ENCODE measurements at places on chromosomes 16 and 17. TPM values are rescaled to one million over a fixed set of nuclear protein-coding genes. Genes with fewer than 3 reads are reported as not detected.

DNA sequence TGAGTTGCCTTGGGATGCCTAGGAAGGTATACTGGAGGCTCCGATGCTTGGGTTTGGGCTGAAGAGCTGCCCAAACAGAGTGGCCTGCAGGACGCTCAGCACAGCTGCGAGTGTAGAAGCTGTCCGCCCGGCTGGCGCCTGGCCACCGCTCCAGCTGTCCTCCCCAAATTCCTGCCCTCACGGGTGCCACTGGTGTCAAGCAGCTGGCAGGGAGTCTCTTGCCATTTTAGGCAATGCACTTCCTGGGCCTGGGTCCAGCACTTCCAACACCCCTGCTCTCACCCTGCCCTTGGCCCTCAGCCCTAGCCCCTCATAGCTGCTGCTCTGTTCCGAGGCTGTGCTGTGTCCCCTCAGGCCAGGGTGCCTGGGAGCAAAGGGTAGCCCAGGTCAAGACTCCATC lies 5.2 kb upstream of the PKMYT1 start:
- DNase-seq, result no peak

DNA sequence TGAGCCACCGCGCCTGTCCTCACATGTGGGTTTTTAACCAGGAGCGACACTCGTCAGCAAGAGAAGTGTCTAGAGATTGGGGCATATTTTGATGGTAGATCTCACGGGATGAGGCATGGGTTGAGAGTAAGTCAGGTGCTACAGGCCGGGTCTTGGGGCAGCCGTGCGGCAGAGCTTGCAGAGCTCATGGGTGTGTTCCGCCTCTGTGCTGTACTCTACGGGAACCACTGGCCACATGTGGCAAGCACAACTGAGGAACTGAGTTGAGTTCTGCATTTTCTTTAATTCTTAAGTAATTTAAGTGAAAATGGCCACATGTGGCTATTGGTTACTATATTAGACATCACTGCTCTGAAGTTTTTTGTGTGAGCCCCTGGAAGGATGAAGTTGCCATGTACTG lies 9.6 kb downstream of the CLUAP1 start:
- DNase-seq, result no peak

DNA sequence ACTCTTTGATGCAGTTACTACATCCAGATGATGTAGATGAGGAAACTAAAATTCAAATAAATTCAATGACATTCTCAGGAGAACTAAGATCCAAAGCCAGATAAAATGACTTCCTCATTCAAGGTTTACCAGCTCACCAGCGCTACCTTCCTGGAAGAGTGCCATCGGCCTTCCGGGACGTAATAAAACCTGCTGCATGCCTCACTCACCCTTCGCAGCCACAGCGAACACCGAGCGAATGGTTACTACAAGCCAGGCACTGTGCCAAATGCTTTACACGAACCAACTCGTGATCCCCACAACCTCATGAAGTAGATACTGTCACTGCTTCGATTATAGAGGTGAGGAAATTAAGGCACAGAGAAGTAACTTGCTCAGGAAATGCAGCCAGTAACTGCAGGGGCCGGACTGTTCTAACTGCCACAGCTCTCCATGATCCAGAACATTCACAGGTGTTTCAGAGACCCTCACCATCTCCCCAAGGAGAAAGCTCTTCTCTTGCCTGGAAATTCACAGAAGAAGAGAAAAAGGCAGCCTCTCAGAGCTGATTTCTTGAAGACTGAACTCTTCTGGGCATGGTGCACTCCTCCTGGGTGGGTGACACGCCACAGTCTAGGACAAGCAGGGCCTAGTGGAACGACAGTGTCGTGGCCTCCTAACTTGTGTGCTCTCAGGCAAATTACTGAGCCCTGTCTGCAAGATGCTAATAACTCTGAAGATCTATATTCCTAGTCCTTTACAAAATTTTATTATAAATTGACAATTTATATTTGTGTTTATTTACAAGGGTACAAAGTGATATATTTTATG lies 46.8 kb downstream of the HIC1 start:
- DNase-seq, result peak; percentile 29

DNA sequence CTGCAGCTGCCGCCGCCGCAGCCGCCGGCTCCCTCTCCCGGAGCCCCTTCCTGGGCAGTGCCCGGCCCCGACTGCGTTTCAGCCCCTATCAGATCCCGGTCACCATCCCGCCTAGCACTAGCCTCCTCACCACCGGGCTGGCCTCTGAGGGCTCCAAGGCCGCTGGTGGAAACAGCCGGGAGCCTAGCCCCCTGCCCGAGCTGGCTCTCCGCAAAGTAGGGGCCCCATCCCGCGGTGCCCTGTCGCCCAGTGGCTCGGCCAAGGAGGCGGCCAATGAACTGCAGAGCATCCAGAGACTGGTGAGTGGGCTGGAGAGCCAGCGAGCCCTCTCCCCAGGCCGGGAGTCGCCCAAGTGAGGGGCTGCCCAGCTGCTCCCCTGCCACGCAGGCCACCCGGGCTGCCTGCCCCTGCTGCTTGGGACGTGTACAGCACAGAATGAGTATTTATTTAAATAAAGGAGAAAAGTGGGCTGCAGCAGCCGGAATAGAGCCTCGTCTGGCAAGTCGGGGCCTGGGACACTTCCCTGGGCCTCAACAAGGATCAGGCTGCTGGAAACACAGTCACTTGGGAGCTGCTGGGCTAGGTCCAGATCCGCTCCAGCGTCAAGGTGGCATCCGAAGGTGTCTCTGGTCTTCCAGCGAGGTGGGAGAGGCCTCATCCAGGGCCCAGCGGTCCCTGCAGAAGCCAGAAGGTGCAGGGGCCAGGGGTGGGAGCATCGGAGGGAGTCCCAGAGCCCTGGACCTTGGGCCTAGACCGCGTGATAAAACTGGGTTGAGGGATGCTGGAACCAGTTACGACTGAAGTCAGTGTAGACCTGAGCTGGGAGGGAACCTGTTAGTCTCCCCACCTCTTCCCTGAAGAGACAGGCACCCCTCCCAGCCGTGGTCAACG lies 8.8 kb downstream of the TBX2 start:
- DNase-seq, result no peak

- DNase-seq, result no peak
Observed at GRCh38 chr17:38469875-38470274, 41.6 kb downstream of the ARHGAP23 start.

GRCh38 chr17:45341533-45342158 lies 24.8 kb upstream of the MAP3K14 start:
- DNase-seq, result no peak

DNA sequence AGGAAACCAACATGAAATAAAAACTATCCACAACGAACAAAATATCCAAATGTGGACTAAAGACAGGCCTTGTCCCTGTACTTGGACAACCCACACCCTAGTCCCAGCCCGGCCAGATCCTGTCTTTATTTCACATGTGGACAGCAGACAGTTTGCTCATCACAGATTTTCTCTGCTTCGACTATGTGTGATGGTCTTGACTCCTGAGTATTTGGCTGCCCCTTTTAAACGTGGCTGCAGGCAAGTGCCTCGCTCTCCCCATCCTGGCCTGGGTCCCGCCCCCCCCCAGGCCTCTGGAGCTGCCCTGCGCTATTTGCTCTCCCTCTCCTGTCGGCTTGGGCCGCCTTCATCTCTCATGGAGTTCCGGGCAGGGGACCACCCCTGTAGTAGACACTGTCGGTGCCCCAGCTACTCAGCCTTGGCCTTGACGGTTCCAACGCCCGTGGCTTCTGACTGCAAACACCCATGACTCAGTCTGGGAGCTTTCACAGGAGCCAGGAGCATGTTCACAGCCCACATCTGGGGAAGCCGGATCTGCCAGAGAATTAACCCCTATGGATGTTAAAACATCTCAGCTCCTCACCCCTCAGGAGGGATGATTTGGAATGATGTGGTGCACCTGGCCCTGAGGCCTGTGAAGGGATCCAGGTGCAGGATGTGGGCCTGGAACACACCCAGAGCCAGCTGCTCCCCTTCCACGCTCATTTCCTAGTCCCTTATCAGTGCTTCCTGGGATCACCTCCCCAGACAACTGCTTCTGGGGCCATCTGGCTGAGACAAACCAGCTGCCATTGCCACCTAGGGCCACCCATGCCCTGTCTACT lies 229.7 kb upstream of the RPL38 start:
- no peak for DNase-seq

Gene UBB
- polyA plus RNA-seq, result 1,810 TPM

Gene TCAP
- not detected for polyA plus RNA-seq

Gene TUBB3
- polyA plus RNA-seq, result not detected

All from CD4-positive, CD25-positive, alpha-beta regulatory T cell (primary cell).